A549 treated with RU486 at 1 μM for 4 hours (cell line): ENCODE measurements at places on chromosomes 5 and 9. TPM values are rescaled to one million over a fixed set of nuclear protein-coding genes. Genes with fewer than 3 reads are reported as not detected.

The ANKRD34B gene
- 0.02 to 0.06 TPM (median 0.05 TPM) in 3 of 5 replicates, not detected in the others for total RNA-seq

The UCK1 gene
- 18.9 to 23.9 TPM (median 21.4 TPM) in 5 replicates for total RNA-seq

The SLC34A1 gene
- not detected in 5 replicates for total RNA-seq

The TXNDC8 gene
- total RNA-seq: not detected in 5 replicates

The MYOT gene
- total RNA-seq: not detected in 5 replicates

The GABRP gene
- not detected in 5 replicates for total RNA-seq

The RANBP3L gene
- not detected in 5 replicates for total RNA-seq

The IL9 gene
- total RNA-seq: not detected in 5 replicates

The C9orf50 gene
- total RNA-seq: 0.14 TPM in 1 of 5 replicates, not detected in the others

The CDC20B gene
- total RNA-seq: 0.05 to 0.11 TPM (median 0.09 TPM) in 3 of 5 replicates, not detected in the others

The PCAT7 gene
- total RNA-seq: 0.46 to 1.2 TPM (median 0.80 TPM) in 5 replicates

The RNF183 gene
- 0.09 to 0.15 TPM in 2 of 5 replicates, not detected in the others for total RNA-seq

The ZNF300 gene
- 1.4 to 2.8 TPM (median 2.5 TPM) in 5 replicates for total RNA-seq

The IL7R gene
- 0.46 to 0.91 TPM (median 0.62 TPM) in 5 replicates for total RNA-seq
